ENCODE measurements at places on chromosomes 4 and X.

DNA sequence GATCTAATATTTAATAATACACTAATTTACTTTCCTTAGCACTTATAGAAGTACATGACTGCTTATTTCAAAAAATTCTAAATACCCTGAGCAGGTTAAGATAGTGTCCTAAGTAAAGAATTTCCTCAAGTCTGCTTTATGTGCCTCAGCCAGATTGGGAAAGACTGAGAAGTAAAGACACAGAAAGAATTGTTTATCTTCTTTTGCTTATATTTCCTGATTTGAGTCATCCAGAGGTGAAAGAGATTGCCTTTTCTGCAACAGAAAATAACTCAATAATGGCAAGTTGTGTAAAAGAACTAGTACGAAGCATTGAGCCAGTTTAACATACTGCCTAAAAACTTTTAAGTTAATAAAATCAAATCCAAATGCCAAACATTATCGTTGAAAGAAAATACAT is 45.0 kb downstream of the NAF1 start:
- peak; percentile 72 for DNase-seq

DNA sequence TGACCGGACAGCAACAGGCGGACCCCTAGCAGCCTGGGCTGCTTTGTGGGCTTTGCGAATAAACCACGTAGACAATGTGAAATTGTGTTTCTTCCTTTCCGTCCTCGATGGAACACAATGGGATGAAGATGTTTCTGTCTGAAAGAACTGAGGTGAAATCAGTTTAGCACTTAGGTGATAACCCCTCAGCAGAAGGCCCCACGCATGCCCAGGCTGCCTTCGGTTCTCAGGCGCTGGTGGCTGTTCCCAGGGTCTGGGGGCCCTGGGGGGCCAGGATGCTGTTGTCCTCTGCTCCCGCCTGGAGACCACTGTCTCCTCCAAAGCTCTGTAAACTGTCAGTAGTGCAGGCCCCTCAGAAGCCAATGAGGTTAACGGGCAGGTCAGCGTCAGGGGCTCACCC is 73.9 kb upstream of the HGFAC start:
- DNase-seq = no peak

DNA sequence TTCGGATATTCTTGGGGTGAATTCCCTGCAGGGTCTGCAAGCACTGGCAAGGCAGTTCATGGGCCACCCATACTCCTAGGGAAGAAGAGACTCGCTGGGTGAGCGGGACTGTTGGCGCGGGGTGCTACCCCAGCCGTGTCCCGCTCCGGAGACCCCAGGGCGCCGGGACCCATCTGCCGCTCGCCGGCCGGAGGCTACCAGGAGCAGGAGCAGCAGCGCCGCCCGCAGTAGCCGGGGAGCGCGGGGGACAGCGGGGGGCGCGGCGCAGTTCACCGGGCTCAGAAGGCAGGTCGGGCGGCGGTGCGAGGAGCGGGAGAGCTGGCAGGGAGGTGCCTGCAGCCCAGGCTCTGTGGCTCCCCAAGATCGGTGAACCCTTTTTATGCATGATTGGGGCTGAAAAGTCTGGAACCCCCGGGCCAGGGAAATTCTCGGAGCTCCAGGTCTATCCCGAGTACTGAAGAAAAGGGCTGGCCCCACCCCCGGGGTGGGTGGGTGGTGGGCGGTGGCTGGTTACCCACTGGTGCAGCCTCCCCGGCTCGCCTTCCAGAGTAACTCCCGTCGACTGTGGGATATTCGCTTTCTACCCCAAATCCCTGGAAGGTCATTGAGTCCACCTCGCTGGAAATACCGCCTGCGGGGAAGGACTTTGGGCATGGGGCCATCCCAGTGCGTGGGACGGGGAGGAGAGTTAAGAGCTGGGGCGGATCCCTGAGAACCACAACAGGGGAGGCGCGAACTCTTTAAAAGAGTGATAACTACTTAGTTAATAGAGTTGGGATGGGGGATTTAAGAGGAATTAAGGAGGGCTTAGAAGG is 37.6 kb downstream of the PF4 start:
- peak; percentile 17 for DNase-seq

DNA sequence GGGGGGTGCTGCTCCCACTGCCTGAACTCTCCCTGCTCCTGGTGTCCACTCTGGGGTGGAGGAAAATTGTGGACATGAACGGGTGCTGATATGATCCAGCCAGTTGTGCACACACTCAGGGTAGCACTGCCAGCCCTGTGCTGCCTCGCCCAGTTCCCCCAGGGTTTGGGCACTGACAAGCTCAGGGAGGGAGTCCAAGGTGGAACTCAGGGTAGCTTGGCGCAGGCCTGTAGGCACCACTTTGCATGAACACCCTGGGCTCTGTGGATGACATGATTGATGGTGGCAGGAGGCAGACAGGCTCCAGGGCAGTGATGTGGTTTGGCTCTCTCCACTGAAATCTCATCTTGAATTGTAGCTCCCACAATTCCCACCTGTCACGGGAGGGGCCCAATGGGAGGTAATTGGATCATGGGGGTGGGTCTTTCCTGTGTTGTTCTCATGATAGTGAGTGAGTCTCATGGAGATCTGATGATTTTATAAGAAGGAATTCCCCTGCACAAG is 572.0 kb upstream of the PABPC4L start:
- DNase-seq = no peak

- no peak for DNase-seq
Measured at GRCh38 chr4:177960566-177960965, 518.3 kb upstream of the AGA start.

GRCh38 chrX:477441-478012 is 90.8 kb upstream of the PPP2R3B start:
- DNase-seq = no peak

GRCh38 chrX:93461060-93461459 is 212.3 kb downstream of the NAP1L3 start:
- DNase-seq = no peak

- no peak for DNase-seq
Measured at GRCh38 chr4:70399319-70399718, 1.6 kb downstream of the OPRPN start.

- no peak for DNase-seq
Measured at GRCh38 chr4:25892796-25893195, 21.2 kb upstream of the SMIM20 start.

DNA sequence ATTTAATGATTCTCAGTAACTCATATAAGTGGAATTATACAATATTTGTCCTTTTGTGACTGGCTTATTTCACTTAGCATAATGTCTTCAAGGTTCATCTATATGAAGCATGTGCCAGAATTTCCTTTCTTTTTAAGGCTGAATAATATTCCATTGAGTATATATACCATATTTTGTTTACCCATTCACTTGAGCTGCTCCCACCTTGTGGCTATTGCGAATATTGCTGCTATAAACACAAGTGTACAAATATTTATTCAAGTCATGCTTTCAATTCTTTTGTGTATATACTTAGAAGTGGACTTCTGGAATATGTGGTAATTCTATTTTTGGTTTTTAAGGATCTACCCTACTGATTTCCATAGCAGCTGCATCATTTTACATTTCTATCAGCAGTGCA is 219.1 kb downstream of the MID1 start:
- no peak for DNase-seq

- no peak for DNase-seq
Measured at GRCh38 chr4:581181-581580, 5.1 kb upstream of the TMEM271 start.

- DNase-seq = no peak
Measured at GRCh38 chrX:22542641-22543040, 269.9 kb downstream of the CBLL2 start.

DNA sequence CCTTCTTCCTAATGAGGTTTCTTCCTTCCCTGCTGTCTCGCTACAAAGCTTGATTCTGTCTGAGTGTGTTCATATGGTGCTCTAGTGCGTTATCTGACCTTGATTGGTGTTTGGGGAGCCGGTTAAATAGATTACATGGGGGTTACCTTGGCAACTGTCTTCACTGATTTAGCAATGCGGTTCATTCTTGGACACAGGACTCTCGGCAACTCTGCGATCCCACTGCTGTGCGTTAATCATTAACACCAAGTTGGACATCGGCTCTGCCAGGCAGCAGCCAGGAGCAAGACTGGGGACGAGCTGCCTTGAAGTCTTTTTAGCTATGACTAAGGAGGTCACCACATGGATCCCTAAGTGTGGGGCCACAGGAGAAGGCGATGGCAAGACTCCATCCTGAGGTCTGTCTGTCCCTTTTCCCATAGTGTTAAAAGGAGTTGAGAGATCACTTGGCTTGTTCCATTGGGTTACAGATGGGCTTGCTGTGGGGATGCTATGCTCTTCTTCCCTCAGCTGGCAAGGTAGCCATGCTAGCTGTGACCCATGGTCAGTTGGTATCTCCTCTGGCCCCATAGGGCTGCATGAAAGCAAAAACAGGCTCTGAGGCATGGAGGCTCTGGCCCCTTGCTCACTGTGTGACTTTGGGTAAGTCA is 93.4 kb upstream of the MAMLD1 start:
- no peak for DNase-seq

DNA sequence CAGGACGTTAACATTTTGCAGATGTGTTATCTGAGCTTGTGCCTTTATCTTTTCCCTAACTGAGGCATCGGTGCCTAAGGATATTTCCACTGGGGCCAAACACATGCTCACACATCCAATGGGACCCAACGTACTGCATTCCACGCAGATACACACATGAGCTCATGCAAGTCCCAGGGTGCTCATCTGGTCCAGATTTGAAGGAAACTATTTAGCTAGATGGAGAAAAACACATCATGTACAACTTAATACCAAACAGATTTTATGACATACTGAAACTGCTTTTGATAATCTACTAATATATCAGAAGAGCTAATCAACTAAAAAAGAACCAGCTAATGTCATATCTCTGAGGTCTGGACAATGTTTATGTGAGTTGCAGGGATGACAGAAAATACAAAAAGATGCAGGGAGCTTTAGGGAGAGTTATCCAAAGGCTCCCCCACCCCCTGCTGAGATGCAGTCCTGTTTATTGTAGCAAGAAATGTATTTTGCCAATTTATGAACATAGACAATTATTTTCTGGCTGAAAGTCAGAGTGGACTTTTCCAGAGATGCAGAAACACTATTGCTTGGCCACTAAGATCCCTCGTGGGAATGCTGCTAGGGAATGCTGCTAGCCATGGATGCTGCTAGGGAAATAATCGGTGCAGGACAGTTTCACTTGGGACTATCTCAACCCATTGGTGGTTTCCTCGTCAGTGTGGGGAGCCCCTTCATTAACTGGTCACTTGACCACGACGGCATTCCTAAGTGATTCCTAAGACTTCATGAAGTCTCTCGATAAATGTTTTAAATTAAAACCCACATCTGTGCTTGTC is 172.8 kb downstream of the SMIM20 start:
- DNase-seq = peak; percentile 24

DNA sequence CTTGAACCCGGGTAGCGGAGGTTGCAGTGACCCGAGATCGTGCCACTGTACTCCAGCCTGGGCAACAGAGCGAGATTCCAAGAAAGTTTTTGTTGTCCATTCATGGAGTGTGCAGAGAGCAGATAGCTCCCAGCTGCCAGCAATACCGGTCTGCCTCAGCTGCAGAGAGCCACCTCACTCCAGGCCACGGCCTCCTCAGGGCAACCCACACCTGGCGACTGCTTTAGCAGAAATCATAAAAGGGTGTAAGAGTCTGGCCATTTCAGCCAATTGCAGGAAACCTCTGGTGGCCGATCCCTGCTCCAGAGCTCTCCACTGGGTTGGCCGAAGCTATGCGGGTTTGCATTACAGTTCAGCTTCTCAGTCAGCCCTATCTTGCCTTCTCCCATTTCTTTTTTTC is 227.4 kb upstream of the BCOR start:
- DNase-seq = no peak

GRCh38 chrX:18877469-18877868 is 106.4 kb downstream of the PHKA2 start:
- no peak for DNase-seq

- no peak for DNase-seq
Measured at GRCh38 chrX:40155589-40156469, 58.1 kb upstream of the BCOR start.

GRCh38 chr4:171430495-171430894 is 382.7 kb upstream of the GALNTL6 start:
- no peak for DNase-seq

DNA sequence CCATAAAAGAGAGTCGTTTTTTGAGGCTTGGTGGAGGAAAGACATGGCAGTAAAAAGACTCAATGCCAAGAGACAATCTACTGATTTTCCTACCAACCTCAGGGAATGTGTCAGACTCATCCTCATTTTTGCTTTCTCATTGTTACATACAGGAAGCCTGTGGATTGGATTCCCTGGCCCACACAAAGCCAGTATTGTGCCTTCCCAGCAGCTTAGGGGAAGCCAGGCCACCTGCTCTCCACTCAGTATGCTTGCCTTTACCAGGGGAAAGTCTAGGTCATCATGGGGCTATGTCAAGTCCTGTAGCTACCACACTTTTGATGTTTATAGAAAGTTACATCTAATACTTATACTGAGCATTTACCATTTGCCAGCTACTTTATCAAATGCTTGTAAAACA is 11.0 kb downstream of the BMX start:
- DNase-seq = no peak

DNA sequence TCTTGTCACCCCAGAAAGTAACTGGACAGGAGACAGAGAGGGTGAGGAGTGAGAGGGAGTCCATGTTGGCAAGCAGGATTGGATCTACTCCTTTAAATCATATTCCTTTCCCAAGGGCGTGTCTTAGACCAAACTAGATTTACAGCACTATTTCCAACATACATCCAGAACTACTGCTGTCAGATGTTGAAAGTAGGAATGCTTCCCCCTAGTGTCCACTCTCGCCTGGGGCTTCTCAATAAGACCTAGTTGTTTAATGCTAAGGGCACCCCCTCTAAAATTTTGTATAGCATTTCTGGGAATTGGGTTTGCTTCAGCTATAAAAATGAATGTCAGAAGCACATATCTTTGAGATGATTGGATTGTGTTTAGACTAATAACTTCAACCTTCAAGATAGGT is 13.3 kb downstream of the OFD1 start:
- peak; percentile 78 for DNase-seq

DNA sequence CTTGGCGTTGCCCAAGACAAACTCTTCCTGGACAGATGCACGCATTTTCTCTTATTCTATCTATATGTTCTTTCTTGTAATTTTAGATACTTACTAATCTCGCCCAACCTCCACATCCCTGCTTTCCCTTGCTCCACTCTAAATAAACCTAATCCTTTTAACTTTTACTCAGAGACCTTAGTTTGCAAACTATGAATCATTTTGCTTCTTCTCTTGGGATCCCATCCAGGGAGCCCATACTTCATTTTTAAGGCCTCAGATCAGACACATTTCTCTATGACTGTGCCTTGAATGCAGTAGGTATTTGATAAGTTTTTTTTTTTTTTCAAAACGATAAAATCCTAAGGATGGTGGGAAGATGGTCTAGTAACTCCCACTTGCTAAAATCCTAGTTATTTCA is 353.8 kb upstream of the HAND2 start:
- DNase-seq = peak; percentile 95

- peak; percentile 22 for DNase-seq
Measured at GRCh38 chr4:183328832-183329231, 6.6 kb upstream of the CLDN24 start.

DNA sequence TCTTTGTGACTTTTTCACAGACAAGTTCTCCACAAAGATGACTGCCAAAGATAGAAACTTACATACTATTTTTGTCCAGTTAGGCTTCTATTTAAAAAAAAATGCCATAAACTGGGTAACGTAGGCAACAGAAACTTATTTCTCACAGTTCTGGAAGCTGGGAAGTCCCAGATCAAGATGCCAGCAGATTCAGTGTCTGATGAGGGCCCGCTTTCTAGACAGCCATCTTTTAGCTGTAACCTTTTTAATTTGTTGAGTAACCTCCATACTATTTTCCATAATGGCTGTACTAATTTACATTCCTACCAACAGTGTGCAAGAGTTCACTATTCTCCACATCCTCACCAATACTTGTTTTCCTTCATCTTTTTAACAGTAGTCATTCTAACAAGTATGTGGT is 55.5 kb downstream of the ARHGEF38 start:
- DNase-seq = no peak

Data from fibroblast of villous mesenchyme (primary cell).